Adrenal gland (tissue), 19 donors: ENCODE measurements at places on chromosomes 6 and 20. TPM values are rescaled to one million over a fixed set of nuclear protein-coding genes. Genes with fewer than 3 reads are reported as not detected.

Gene LY6G6F
- not detected for total RNA-seq

Gene SPATA25
- 1.9 TPM for total RNA-seq

Gene PLCB1
- 45.4 TPM for total RNA-seq

Gene SSTR4
- not detected for total RNA-seq

Gene TRAPPC3L
- total RNA-seq, result not detected

Gene TEAD3
- 5.4 TPM for total RNA-seq

Gene EYA2
- 0.54 TPM for total RNA-seq

Gene BACH2
- total RNA-seq, result 1.3 TPM

Gene FAM83C
- total RNA-seq, result not detected

Gene SEMG1
- total RNA-seq, result not detected

GRCh38 chr6:125659887-125660286 is 89.5 kb upstream of the HEY2 start:
- H3K27me3 ChIP-seq, result no peaks in the 10 kb centered on the region
- no peaks in the 10 kb centered on the region for H3K36me3 ChIP-seq
- no peak overlapping the region for H3K4me3 ChIP-seq
- no peak overlapping the region for H3K27ac ChIP-seq
- DNase-seq, result no peak

- no peak for DNase-seq
- H3K4me3 ChIP-seq, result no peak overlapping the region
- H3K27ac ChIP-seq, result peak overlapping the region; percentile 7
- peaks cover 84% of the 10 kb centered on the region for H3K4me1 ChIP-seq
Observed at GRCh38 chr20:49693435-49694171, 20.1 kb downstream of the B4GALT5 start.

- H3K27me3 ChIP-seq, result no peaks in the 10 kb centered on the region
- DNase-seq, result no peak
- no peaks in the 10 kb centered on the region for H3K36me3 ChIP-seq
- H3K4me3 ChIP-seq, result no peak overlapping the region
- H3K4me1 ChIP-seq, result no peaks in the 10 kb centered on the region
- no peak overlapping the region for H3K27ac ChIP-seq
Observed at GRCh38 chr20:1686151-1686748, 28.7 kb upstream of the SIRPG start.

- H3K27ac ChIP-seq, result no peak overlapping the region
- H3K27me3 ChIP-seq, result no peaks in the 10 kb centered on the region
- H3K4me1 ChIP-seq, result no peaks in the 10 kb centered on the region
- no peaks in the 10 kb centered on the region for H3K36me3 ChIP-seq
Observed at GRCh38 chr6:148436466-148436865, 93.8 kb downstream of the SASH1 start.

GRCh38 chr6:127716465-127716864 is 139.5 kb downstream of the C6orf58 start:
- H3K36me3 ChIP-seq, result no peaks in the 10 kb centered on the region
- DNase-seq, result no peak
- H3K27me3 ChIP-seq, result no peaks in the 10 kb centered on the region
- no peaks in the 10 kb centered on the region for H3K4me1 ChIP-seq
- no peak overlapping the region for H3K4me3 ChIP-seq

DNA sequence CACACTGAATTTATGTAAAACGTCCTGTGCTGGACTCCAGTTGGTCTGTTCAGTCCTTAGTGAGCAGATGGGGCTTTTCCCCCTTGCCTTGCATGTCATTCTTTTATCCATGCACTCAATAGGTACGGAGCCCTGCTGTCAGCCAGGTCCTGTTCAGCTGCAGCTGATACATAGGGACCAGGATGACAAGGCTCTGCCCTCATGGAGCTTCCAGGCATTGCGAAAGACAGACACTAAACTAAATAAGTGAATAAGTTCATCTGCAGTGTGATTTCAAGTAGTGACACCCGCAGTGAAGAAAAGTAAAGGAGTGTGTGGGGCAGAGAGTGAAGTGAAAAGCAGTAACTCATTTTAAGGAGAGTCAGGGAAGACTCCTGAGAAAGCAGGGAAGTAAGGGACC is 324.2 kb downstream of the NRN1 start:
- no peaks in the 10 kb centered on the region for H3K36me3 ChIP-seq
- DNase-seq, result no peak
- no peaks in the 10 kb centered on the region for H3K27me3 ChIP-seq
- no peak overlapping the region for H3K27ac ChIP-seq
- H3K4me3 ChIP-seq, result no peak overlapping the region
- H3K4me1 ChIP-seq, result no peaks in the 10 kb centered on the region

- no peaks in the 10 kb centered on the region for H3K4me1 ChIP-seq
- no peak overlapping the region for H3K4me3 ChIP-seq
- H3K36me3 ChIP-seq, result no peaks in the 10 kb centered on the region
- H3K27me3 ChIP-seq, result no peaks in the 10 kb centered on the region
- DNase-seq, result no peak
- no peak overlapping the region for H3K27ac ChIP-seq
Observed at GRCh38 chr6:93394471-93394870, 24.9 kb downstream of the EPHA7 start.

GRCh38 chr20:58398254-58398653 is 9.2 kb downstream of the VAPB start:
- H3K4me1 ChIP-seq, result peaks cover 34% of the 10 kb centered on the region
- DNase-seq, result no peak
- no peak overlapping the region for H3K4me3 ChIP-seq
- no peaks in the 10 kb centered on the region for H3K27me3 ChIP-seq

GRCh38 chr6:137403855-137404254 is 90.3 kb downstream of the OLIG3 start:
- no peak for DNase-seq
- H3K27ac ChIP-seq, result no peak overlapping the region
- peaks cover 3% of the 10 kb centered on the region for H3K27me3 ChIP-seq
- H3K36me3 ChIP-seq, result no peaks in the 10 kb centered on the region

DNA sequence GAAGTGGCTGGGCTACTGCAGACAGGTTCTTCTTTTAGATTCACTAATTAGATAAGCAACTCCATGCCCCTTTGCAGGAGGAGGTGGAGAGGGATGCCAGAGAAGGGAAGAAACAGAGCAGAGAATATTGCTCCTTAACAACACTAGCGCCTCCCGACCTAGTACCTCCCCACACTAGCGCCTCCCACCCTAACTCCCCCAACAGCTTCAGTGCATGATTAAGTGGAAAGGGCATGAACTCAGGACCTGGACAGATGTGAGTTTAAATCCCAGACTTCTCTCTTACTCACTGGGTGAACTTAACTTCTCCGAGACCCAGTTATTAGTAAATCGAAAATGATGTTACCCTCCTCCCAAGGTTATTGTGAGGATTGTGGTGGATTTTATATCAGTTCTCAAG is 25.7 kb downstream of the STX11 start:
- H3K27me3 ChIP-seq, result no peaks in the 10 kb centered on the region
- H3K27ac ChIP-seq, result no peak overlapping the region
- H3K4me1 ChIP-seq, result no peaks in the 10 kb centered on the region
- H3K36me3 ChIP-seq, result no peaks in the 10 kb centered on the region

DNA sequence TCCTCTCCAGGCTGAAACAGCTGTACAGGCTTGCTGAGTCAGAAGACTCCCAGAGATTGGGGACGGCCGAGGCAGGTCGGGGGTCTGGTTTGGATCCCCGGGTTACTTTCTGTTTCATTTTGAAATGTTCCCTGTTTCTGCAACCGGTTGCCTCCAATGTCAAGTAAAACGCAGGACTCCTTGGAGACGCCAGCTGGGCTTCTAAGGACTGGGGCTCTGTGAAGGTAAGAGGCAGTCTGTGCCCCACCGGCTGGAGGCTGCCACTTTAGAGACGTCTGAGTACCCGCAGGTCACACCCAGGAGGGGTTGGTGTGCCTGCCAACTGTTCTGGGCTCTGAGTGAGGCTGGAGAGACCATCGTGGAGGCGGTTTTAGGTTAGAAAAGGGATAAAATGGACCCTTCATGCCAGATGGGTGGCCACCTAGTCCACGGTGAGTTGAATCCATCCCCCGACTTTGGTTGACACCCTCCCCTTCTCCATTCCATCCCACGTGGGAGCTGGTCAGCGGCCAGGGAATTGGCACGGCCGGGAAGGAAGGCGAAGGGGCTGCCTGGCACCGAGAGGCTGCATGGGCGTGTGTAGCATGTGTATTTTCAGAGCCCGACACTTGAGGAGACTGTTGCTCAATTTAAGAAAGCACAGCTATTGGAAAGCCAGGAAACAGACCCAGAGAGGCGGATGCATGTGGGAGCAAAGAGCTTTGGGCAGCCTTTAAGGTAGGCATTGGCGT is 240.9 kb downstream of the PHACTR1 start:
- no peaks in the 10 kb centered on the region for H3K36me3 ChIP-seq
- peaks cover 16% of the 10 kb centered on the region for H3K4me1 ChIP-seq

- no peak overlapping the region for H3K4me3 ChIP-seq
- H3K4me1 ChIP-seq, result no peaks in the 10 kb centered on the region
- H3K36me3 ChIP-seq, result no peaks in the 10 kb centered on the region
- no peak overlapping the region for H3K27ac ChIP-seq
- DNase-seq, result no peak
- no peaks in the 10 kb centered on the region for H3K27me3 ChIP-seq
Observed at GRCh38 chr6:8170245-8170644, 67.9 kb upstream of the EEF1E1 start.

GRCh38 chr20:32442630-32443373 is 84.7 kb downstream of the ASXL1 start:
- H3K27me3 ChIP-seq, result no peaks in the 10 kb centered on the region
- no peak overlapping the region for H3K4me3 ChIP-seq
- no peak for DNase-seq
- no peak overlapping the region for H3K27ac ChIP-seq
- H3K4me1 ChIP-seq, result peaks cover 2% of the 10 kb centered on the region
- no peaks in the 10 kb centered on the region for H3K36me3 ChIP-seq

- no peaks in the 10 kb centered on the region for H3K4me1 ChIP-seq
- no peak overlapping the region for H3K4me3 ChIP-seq
- H3K27ac ChIP-seq, result no peak overlapping the region
- no peaks in the 10 kb centered on the region for H3K27me3 ChIP-seq
Observed at GRCh38 chr6:113696960-113697359, 160.2 kb upstream of the MARCKS start.

DNA sequence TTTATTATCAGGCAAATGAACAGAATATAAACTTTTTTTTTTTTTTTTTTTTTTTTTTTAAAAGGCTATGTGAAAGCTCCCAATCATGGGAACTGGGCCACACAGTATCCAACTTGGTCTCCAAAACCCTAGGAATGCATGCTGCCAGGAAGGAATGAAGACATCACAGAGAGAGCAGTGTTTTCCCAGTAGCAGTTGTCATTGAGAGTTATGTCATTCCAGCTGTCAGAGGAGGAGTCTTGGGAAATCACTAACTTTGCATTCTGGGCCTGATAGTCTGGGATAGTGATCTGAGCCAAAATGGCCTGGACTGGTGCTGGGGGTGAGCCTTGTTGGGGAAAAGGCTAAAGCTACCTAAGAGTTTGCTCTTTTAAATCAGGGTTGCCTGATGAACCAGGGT is 231.3 kb upstream of the MAP3K7 start:
- no peaks in the 10 kb centered on the region for H3K27me3 ChIP-seq
- H3K4me3 ChIP-seq, result no peak overlapping the region
- H3K36me3 ChIP-seq, result no peaks in the 10 kb centered on the region
- no peak for DNase-seq
- no peak overlapping the region for H3K27ac ChIP-seq
- H3K4me1 ChIP-seq, result no peaks in the 10 kb centered on the region

DNA sequence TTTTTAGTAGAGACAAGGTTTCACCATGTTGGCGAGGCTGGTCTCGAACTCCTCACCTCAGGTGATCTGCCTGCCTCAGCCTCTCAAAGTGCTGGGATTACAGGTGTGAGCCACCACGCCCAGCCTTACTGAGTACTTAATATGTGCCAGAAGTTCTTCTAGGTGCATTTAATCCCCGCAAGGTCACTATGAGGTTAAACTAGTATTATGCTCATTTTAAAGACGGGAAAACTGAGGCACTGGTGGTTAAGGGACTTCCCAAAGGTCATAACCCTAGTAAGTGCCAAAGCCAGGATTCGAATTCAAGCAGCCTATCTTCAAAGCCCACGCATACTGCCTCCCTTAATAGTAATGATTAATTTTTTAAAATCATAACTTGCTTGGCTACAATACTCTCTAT is 674 bp upstream of the CCM2L start:
- H3K36me3 ChIP-seq, result no peaks in the 10 kb centered on the region
- H3K27me3 ChIP-seq, result no peaks in the 10 kb centered on the region
- H3K27ac ChIP-seq, result no peak overlapping the region
- H3K4me3 ChIP-seq, result no peak overlapping the region
- no peak for DNase-seq

DNA sequence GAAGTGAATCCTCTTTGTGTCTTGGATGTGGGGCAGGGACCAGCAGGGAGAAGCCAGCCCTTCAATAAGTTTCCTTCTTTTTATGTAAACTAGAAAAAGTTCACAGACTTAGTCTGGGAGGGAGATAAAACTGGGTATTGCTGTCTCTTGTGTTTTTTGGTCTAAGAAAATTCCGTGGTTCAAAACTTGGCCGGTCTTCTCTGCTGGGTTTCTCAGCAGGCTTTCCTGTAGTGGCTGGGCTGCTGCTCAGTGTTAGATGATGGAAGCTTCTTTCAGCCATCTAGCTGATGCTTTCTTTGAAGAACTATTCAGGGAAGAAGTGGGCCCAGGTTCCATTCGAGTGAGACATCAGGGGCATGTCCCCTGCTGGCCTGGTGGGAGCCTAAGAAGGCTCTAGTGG is 70.7 kb upstream of the SCP2D1 start:
- DNase-seq, result no peak
- no peak overlapping the region for H3K27ac ChIP-seq
- no peaks in the 10 kb centered on the region for H3K27me3 ChIP-seq
- no peaks in the 10 kb centered on the region for H3K36me3 ChIP-seq

DNA sequence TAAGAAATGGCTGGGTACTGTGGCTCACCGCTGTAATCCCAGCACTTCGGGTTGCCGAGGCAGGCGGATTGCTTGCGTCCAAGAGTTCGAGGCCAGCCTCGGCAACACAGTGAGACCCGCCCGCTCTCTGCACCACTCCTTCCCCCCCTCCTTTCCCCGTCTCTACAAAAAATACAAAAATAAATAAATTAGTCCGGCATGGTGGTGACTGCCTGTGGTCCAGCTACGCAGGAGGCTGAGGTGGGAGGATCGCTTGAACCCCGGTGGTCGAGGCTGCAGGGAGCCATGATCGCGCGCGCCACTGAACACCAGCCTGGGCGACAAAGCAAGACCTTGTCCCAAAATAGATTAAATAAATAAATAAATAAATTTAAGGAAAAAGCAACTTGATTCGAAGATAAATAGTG is 448 bp upstream of the RNF114 start:
- H3K36me3 ChIP-seq, result no peaks in the 10 kb centered on the region
- DNase-seq, result no peak
- no peak overlapping the region for H3K4me3 ChIP-seq
- H3K27ac ChIP-seq, result no peak overlapping the region
- no peaks in the 10 kb centered on the region for H3K27me3 ChIP-seq

DNA sequence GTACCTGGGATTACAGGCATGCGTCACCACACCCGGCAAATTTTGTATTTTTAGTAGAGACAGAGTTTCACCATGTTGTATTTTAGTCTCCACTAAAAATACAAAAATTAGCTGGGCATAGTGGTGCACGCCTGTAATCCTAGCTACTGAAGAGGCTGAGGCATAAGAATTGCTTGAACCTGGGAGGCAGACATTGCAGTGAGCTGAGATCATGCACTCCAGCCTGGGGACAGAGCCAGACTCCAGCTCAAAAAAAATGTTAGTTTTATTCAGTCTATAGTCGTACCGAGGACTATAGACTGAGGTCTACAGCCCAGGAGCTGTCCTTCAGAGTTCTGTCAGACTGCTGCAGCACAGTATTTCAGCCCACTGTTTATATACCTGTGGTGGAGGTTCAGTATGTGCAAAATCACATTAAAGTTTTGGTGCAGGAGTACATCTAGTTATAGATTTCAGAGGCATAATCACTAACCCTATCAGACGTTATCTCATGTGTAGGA is 3.6 kb upstream of the CASP8AP2 start:
- H3K4me1 ChIP-seq, result peaks cover 10% of the 10 kb centered on the region
- H3K27me3 ChIP-seq, result no peaks in the 10 kb centered on the region
- H3K36me3 ChIP-seq, result no peaks in the 10 kb centered on the region
- no peak overlapping the region for H3K4me3 ChIP-seq
- no peak overlapping the region for H3K27ac ChIP-seq
